Activated naive CD4-positive, alpha-beta T cell treated with anti-CD3 and anti-CD28 coated beads, Interleukin-2, amount 50 U/mL, for 72 hours (primary cell): ENCODE measurements at places on chromosomes 7 and 10.

DNA sequence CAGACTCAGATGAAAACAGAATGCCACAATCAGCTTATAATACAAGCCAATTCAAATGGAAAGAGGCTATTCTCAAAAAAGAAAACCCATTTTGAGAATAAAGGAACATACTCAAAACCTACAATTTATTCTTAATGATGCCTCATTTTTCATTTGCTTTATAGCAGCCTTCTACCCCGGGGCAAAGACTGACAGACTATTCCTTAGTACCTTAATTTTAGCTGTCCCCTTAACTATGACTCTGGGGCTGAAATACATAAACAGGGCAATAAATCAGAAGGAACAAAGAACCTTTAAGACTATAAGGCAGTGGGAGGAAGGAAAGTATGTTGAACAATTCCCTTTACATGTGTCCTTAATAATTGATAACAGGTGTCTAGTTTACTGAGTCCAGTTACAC is 76.8 kb downstream of the TMEM106B start:
- DNase-seq = no peak

DNA sequence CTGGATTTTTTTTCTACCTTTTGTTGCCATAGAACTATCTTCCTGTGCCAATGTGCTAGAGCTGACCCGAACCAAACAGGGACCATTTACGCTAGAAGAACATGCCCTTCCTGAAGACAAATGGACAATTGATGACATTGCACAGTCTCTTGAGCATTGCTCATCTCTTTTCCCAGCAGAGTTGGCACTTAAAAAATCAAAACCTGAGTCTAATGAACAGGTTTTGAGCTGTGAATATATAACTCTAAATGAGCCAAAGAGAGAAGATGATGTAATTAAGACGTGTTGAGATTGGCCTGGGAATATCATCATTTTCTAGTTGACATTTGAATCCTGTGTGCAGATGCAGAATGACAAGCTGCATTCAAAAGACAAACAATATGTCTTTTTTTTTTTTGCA is 37.1 kb downstream of the TRUB1 start:
- no peak for DNase-seq

- no peak for DNase-seq
These were observed 49.3 kb upstream of the IL6 start for GRCh38 chr7:22677680-22678079.

GRCh38 chr10:59905731-59906416 is 482 bp downstream of the CCDC6 start:
- no peak for DNase-seq

DNA sequence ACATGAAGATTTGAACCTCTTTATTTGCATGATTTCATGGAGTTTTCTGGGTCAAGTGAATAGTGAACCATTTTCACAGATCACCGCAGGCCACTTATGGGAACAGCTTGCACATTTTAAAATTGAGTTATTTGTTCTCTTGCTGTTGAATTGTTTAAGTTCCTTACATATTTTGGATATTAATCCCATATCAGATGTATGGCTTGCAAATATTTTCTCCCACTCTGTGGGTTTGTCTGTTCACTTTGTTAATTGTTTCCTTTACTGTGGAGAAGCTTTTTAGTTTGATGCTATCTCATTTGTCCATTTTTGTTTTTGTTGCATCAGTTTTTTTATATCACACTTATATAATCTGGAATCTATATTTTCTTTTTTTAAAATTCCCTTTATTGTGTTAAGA is 14.1 kb upstream of the ZC3HAV1L start:
- DNase-seq = no peak

DNA sequence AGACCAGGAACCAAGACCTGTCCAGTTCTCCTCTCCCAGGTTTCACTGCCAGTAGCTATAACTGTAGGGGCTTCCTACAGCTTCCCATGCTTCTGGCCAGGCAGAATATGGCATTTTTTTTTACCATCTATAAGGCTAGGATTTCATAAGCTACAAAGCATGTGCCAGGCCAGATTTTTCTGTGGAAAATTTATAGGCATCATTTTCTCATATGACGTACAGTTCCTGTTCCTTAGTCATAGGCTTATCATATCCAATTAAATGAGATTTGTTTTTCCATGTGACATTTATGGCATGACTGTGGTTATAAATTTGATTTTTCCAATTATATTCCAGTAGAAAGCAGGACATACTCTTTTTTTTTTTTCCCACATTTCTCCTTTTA is 208.6 kb upstream of the NPY start:
- no peak for DNase-seq

- no peak for DNase-seq
These were observed 350.1 kb upstream of the COBL start for GRCh38 chr7:51666751-51667150.
